ENCODE measurements at places on chromosomes 4 and X.
A peak's percentile ranks its signal among the peaks of the same experiment; 100 is the strongest.

DNA sequence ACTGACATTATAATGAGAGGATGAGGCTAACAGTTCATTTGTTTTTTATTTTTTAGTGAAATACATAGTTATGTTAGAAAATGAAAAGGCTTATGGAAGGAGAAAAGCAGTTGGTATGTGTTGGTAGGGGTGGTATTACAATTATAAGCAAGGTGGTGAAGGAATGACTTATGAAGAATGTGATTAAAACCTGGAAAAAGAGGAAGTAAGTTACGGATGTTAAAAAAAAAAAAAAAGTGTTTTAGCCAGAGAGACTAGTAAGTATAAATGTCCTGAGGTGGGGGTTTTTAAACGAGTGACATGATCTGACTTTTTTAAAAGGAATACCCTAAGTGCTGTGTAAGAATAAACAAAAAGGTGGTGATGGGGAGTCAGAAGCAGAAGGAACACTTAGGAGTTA lies 206.8 kb downstream of the IL15 start:
- no peaks in the 10 kb centered on the region for H3K36me3 ChIP-seq
- no peaks in the 10 kb centered on the region for H3K4me1 ChIP-seq
- no peak for DNase-seq
- H3K27me3 ChIP-seq: no peaks in the 10 kb centered on the region
- no peak overlapping the region for H3K27ac ChIP-seq
- no peak overlapping the region for H3K4me3 ChIP-seq

DNA sequence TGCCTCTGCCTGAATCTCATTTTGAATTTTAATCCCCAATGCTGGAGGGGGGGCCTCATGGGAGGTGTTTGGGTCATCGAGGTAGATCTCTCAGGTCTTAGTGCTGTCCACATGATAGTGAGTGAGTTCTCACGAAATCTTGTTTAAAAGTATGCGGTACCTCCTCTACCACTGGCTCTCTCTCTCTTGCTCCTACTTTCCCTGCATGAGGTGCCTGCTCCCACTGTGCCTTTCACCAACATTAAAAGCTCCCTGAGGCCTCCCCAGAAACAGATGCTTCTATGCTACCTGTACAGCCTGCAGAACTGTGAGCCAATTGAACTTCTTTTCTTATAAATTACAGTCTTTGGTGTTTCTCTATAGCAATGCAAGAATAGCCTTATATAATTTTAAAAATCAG lies 560.7 kb upstream of the CPEB2 start:
- DNase-seq: no peak
- H3K27me3 ChIP-seq: no peaks in the 10 kb centered on the region
- no peak overlapping the region for H3K27ac ChIP-seq
- no peak overlapping the region for H3K4me3 ChIP-seq
- H3K4me1 ChIP-seq: no peaks in the 10 kb centered on the region

- DNase-seq: no peak
- no peaks in the 10 kb centered on the region for H3K4me1 ChIP-seq
- no peak overlapping the region for H3K27ac ChIP-seq
- H3K4me3 ChIP-seq: no peak overlapping the region
Observed at GRCh38 chr4:12583275-12583674, 900.9 kb downstream of the RAB28 start.

DNA sequence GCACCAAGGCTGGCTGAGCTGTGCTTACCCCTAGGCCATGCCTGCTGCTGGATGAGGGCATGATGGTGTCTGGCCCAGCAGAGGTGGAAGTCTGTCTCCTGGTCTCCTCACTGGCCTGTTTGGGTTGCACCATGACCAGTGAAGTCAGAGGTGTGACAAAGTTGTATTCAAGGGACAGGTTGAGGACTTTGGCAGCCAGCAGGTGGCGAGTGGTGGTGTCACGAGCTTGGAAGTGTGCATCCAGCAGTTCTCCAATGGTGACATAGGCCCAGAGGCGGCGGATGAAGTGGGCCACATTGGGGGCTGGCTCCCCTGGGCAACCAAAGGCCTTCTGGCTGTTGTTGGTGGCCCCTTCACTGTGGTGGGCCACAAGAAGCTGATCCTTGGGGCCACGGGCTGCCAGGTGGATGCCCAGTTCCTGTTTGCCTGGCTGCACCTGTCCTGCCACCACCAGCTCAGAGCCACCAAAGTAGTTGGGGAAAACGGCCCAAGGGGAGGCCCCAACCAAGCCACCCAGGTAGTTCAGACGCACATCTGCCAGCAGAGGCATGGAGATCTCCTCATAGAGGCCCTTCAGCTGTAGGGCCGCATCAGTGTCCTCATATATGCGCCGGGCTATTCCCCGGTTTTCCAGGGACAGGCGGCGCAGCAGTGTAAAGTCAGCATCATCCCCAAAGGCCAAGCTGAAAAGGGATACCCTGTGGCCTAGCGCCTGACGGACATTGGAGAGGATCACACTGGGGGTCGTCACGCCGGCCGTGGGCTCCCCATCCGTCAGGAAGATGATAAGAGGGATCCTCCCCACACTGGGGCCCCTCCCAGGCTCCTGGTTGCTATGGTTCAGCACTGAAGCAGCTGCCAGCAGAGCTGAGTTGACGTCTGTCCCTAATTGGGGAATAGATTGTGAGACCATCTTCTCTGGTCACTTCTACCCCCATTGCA lies 39.7 kb downstream of the ITIH6 start:
- H3K4me1 ChIP-seq: no peaks in the 10 kb centered on the region
- no peak overlapping the region for H3K4me3 ChIP-seq
- peaks cover 7% of the 10 kb centered on the region for H3K27me3 ChIP-seq
- no peak overlapping the region for H3K27ac ChIP-seq
- H3K36me3 ChIP-seq: no peaks in the 10 kb centered on the region

GRCh38 chr4:97386969-97387368 lies 756.3 kb downstream of the STPG2 start:
- no peaks in the 10 kb centered on the region for H3K36me3 ChIP-seq
- no peak overlapping the region for H3K27ac ChIP-seq
- no peaks in the 10 kb centered on the region for H3K27me3 ChIP-seq
- no peaks in the 10 kb centered on the region for H3K4me1 ChIP-seq
- H3K4me3 ChIP-seq: no peak overlapping the region
- DNase-seq: no peak

- no peaks in the 10 kb centered on the region for H3K4me1 ChIP-seq
- no peaks in the 10 kb centered on the region for H3K27me3 ChIP-seq
- H3K36me3 ChIP-seq: no peaks in the 10 kb centered on the region
Observed at GRCh38 chr4:27358269-27358668, 497.6 kb downstream of the STIM2 start.

GRCh38 chr4:54423066-54423465 lies 194.0 kb downstream of the PDGFRA start:
- H3K27ac ChIP-seq: no peak overlapping the region
- H3K36me3 ChIP-seq: no peaks in the 10 kb centered on the region
- DNase-seq: no peak
- H3K4me3 ChIP-seq: no peak overlapping the region
- no peaks in the 10 kb centered on the region for H3K4me1 ChIP-seq

- no peak overlapping the region for H3K27ac ChIP-seq
- no peak overlapping the region for H3K4me3 ChIP-seq
- no peaks in the 10 kb centered on the region for H3K4me1 ChIP-seq
- H3K36me3 ChIP-seq: no peaks in the 10 kb centered on the region
Observed at GRCh38 chrX:131895807-131896206, 127.3 kb upstream of the STK26 start.

- H3K4me3 ChIP-seq: no peak overlapping the region
- H3K4me1 ChIP-seq: no peaks in the 10 kb centered on the region
- no peaks in the 10 kb centered on the region for H3K27me3 ChIP-seq
- DNase-seq: no peak
- H3K36me3 ChIP-seq: no peaks in the 10 kb centered on the region
- H3K27ac ChIP-seq: no peak overlapping the region
Observed at GRCh38 chr4:129117705-129118104, 21.8 kb downstream of the C4orf33 start.

DNA sequence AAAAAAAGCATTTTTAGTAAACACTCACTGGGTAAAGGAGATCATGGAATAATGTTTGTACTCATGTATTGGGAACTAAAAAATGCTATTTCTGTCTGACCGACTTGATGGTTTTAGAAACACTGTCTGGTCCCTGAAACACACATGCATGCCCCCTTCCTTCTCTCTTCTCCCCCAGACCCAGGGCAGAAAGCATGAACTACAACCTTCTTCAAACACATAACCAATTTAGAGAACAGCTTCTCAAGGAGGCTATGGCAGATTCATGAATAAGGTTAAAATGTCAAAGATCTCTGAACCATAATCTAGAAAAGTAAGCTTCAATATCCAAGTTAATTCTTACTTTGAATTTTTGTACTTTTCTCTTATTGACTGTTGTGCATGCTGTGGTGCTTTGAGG lies 6.0 kb downstream of the CCNA2 start:
- H3K4me3 ChIP-seq: no peak overlapping the region
- peaks cover 35% of the 10 kb centered on the region for H3K36me3 ChIP-seq
- DNase-seq: no peak

DNA sequence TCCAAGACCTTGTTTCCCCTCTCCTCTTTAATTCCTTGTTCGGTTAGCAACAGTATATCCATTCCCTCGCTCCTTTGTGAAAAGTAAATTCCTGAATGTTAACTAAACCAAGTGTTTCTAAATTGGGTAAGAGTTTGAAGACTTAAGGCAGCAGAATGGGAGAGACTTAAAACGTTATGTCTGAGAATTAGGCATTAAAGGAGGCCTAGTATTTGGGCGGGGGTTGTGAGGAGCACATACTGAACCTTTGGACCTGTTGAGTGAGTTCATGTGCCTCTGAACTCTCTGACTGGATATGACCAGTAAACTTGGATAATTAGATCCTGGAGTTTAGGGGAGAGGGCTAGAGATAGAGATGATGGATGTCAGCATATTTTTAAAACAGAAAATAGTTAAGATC lies 1.2 kb downstream of the MSMO1 start:
- H3K27me3 ChIP-seq: no peaks in the 10 kb centered on the region
- DNase-seq: no peak
- H3K36me3 ChIP-seq: no peaks in the 10 kb centered on the region
- peaks cover 29% of the 10 kb centered on the region for H3K4me1 ChIP-seq
- peak overlapping the region; percentile 67 for H3K4me3 ChIP-seq

GRCh38 chrX:54825716-54826438 lies 18.3 kb downstream of the MAGED2 start:
- H3K4me3 ChIP-seq: no peak overlapping the region
- H3K27ac ChIP-seq: no peak overlapping the region
- no peak for DNase-seq
- no peaks in the 10 kb centered on the region for H3K27me3 ChIP-seq

Data from liver (tissue), 10 donors.